ENCODE measurements at places on chromosomes 6 and 20.

DNA sequence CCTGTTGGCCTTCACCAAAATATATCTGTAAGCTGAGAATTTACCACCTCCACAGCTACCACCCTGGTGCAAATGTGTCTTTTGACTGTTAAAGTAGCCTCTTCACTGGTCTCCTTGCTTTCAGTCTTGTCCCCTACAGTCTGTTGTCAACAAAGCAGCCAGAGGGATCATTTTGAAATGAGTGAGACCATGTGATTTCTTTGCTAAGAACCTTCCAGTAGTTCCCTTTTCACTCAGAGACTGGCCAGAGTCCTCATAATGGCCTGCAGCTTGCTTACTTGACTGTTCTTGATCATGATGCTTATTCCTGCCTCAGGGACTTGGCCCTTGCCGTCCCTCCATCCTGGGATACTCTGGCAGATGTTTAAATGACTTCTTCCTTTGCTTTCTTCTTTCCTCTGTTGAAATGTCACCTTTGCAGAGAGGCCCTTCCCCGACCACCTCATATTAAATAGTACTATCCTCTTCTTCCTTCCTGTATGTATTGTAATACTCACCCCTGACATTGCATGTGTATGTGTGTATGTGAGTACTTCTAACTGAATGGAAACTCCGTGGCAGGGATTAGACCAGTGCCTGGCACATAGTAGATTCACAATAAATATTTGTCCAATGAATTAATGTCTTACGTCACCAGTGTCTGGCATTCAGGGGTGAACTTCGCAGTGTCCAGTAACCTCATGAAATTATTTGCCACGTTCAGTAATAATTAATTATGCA, 5.0 kb downstream of the MANBAL start:
- DNase-seq, result no peak

DNA sequence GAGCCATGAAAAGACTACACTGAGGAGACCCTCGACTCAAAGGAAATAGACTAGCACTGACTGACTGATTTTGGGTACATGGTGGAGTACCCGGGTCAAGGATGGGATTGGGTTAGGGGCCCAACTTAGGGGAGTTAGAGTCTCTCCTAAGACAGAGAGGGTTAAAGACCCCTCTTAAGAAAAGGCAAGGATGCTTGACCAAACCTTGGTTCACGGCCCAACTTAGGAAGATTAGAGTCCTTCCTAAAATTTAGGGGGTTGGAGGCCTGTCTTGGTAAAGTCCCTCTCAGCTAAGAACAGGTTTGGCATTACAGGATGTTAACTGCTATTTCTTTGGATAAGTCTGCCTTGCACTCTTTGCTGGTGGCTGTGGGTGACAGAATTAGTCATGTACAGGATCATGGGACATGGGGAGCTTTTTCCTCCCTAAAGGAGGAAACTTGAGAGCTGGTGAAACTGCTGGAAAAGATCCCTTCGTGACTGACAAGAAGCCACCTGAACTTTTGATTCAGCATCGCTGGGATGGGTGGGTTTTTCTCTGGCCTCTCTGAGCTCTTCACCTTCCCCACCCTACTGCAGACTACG, 12.3 kb upstream of the SLC22A16 start:
- DNase-seq, result no peak

- DNase-seq, result no peak
Observed at GRCh38 chr6:80940976-80941375, 811.5 kb downstream of the TENT5A start.

DNA sequence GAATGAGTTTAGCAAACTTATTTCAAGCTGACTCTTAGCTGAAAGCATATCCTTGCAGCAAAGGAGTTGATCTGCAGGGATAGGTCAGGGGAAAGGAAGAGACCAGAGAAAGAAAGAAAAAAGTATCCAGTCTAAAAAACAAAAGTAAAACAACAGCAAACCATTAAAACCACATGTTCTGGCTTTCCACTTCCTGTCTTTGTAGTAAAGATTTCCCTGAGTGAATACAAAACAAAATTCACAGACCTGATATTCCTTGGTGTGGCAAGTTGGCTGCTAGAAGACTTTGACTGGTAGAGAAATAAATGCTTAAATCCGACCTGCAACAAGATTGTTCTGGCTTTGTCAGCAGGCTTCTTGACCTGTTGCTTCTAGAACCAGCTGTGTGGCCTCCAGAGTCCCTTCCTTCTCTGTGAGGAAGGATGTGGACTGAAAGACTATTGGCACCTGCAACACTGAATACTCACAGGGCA, 23.4 kb upstream of the MCM3 start:
- no peak for DNase-seq

DNA sequence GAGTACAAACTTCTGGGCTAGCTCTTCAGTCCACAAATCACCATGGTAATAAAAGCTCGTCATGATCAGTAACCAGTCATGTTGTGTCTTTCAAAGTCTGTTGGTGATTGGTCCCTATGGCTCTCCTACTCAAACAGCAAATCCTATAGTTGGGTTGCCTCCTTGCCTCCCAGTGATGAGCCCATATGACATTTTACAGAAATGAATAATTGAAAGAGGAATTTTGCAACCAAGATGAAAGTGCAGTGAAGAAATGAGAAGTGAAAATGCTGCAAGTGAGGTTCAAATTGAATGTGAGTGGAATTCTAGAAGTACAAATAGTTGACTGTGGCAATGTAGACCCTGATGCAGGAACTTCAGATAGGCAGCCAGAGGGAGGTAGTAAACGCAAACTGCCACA, 5.1 kb upstream of the SIRPD start:
- no peak for DNase-seq

GRCh38 chr20:6698723-6699122, 68.8 kb upstream of the BMP2 start:
- DNase-seq, result no peak

GRCh38 chr6:40486576-40486975, 100.6 kb downstream of the LRFN2 start:
- no peak for DNase-seq

DNA sequence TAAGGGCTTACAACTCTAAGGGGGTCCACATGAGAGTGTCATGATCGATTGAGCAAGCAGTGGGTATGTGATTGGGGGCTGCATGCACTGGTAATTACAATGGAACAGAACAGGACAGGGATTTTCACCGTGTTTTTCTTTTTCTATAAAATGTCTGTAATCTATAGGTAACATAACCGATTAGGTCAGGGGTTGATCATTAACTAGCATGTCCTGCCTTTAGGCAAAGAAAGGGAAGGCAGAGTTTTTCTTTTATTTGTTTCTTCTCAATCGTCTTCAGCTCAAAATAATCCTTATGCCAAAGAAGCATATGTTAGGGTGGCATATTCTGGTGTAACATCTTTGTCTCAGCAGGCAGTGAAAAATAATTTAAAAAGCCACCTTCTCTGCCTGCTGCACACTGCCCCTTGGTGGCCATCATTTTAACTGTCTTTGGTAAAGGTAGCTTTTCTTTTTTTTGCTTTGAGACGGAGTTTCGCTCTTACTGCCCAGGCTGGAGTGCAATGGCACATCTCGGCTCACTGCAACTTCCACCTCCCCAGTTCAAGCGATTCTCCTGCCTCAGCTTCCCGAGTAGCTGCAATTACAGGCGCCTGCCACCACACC, 9.7 kb upstream of the CEP43 start:
- peak; percentile 61 for DNase-seq

DNA sequence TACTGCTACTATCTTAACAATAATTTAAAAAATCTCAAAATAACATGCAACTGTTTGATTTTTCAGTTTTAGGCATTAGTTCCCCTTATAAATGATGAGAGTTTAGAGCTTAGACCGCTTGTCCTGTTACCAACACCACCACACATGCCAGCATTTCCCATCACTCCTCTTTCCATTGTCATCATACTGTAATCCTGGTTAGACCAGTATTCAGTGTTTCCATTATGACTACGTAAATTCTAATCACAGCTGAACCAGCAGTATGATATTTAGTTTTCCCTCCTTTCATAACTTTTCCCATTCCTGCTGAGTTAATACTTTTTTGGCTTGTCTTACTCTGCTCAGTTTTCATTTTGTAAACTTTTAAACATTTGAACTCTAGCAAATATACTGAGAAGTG, 12.2 kb upstream of the TBC1D20 start:
- no peak for DNase-seq

- DNase-seq, result no peak
Observed at GRCh38 chr20:62852841-62853240, 8.8 kb downstream of the TCFL5 start.

DNA sequence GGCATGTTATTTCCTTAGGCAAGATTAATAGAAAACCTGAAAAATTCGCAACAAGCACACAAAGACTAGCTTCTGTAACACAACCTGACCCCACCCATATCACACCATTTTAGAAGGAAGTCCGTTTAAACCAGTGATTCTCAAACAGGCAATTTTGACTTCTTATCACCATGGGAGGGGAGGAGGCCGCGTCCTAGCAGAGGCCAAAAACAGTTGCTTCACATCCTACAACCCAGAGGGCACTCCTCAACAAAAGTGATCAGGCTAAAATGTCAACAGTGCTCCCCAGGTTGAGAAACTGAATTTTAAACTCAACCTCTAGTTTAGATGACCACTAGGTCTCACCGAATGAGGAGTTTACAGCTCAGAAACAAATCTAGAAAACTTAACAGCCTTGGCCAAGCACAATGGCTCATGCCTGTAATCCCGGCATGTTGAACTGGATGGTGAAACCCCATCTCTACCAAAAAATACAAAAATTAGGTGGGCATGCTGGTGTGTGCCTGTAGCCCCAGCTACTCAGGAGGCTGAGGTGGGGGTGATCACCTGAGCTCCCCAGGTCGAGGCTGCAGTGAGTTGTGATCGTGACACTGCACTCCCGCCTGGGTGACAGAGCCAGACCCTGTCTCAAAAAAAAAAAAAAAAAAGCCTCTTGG, 3.4 kb downstream of the SNX5 start:
- no peak for DNase-seq

- no peak for DNase-seq
Observed at GRCh38 chr6:62035952-62036351, 250.1 kb downstream of the KHDRBS2 start.

DNA sequence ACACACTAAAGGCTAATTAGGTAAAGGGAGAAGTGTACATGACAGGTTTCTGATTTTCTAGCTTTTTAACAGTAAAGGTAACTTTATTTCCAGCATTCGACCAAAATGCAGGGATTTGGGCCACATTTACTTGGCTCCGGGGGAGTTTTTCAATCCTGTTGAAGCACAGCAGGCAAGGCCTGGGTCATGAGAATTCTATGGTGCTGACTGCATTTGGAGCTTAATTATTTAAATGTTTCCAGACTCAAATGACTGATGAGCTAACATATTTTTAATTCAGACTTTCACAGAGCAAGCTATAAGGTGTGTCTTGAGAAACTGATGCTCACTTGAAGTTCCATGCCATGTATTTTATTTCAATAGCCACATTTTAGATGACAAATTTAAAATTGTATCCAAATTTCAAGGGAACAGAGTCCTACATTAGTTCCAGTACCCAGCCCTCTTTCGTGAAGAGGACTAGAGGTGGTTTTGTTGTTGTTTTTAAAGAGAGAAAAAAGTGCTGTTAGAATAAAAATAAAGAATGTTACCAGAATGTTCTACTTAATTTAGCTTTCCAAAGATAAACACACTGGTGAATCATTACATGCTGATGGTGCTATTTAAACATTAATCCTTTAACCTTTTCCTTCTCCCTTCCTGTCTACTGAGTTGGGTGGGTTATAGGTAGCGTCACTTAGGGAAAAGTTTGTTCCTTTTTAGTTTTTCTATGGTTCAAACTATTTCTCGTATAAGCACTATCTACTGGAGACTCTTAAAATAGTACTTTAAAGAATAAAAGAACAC, 82.3 kb upstream of the PHACTR2 start:
- no peak for DNase-seq

DNA sequence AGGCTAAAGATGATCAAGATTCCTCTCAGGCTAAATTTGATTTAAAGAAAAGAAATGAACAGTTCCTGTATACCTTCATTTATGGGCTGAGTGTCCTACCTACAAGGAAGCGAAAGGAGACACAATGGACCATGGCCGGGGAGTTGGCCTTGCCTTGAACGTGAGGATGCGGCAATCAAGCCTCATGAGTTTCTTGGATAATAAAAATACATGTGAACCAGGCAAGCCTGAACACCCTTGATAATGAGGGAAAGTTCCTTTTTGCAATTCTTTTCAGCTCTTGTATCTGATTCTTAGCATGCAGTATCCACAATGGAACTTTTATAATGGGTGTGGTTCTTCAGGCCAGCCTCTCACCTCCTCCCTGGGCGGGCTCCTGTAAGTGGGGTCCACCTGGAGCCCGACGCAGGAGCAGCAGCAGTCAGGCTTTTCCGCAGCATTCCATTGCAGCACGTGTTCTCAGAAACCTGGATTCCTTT, 83.8 kb downstream of the RNASET2 start:
- no peak for DNase-seq

DNA sequence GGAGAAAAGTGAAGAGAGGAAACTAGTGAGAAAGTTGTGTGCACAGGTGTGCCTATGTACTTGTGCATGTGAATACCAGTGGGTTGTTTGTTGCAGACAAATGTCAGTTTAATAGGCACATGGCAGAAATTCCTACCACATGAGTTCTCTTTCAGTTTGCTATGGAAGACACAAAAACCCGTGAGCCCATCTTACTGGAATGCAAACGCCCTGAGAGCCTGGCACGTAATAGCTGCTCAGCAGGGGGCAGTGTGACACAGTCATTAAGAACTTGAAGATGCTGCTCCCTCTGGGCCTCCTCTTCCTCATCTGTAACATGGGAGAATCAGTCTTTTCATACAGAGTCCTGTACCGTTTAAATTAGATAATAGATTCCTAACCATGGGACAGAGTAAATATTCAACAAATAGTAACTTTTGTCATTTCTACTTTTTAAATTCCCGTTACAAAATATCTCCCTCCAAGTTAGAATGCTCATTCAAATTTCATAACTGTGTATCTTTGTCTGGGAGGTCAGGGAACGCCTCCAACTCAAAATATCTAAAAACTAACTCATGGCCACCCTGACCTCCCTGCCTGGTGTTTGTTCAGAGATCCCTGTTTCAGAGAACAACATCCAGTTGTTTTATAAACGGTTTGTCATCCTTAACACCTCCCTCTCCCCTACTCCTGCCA, 802.9 kb downstream of the MAFB start:
- DNase-seq, result peak; percentile 49

GRCh38 chr6:167113935-167114910, 8.7 kb upstream of the CCR6 start:
- peak; percentile 51 for DNase-seq

- DNase-seq, result no peak
Observed at GRCh38 chr20:24694157-24694726, 224.8 kb downstream of the SYNDIG1 start.

- no peak for DNase-seq
Observed at GRCh38 chr20:10131732-10132345, 86.8 kb upstream of the SNAP25 start.

GRCh38 chr6:3377536-3378397, 79.1 kb downstream of the SLC22A23 start:
- peak; percentile 21 for DNase-seq

Data from activated naive CD4-positive, alpha-beta T cell treated with anti-CD3 and anti-CD28 coated beads for 36 hours (primary cell).